Stimulated activated CD4-positive, alpha-beta T cell treated with anti-CD3 and anti-CD28 coated beads, Interleukin-1b, Interleukin-23, amount 100 ng/mL, for 1 hour (primary cell): ENCODE measurements at places on chromosomes 2 and 18.

DNA sequence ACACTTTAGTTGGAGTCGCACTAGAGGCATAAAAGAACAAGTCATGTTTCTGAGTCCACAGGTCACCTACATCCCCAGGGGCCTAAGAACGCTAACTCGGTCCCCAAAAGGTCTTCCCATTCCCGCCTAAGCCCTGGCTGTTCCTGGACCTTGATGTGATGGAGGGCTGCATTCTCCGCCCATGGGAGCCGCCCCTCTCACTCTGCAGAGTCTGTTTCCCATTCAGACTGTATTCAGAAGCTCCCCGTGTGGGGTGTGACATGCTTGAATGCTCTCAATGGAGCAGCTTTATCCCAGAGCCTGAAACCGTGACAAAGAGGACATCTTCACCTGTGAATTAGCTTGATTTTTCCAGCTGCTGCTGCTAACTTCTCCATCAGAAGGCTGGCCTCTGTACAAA is 319.0 kb upstream of the KLHL29 start:
- DNase-seq, result no peak

DNA sequence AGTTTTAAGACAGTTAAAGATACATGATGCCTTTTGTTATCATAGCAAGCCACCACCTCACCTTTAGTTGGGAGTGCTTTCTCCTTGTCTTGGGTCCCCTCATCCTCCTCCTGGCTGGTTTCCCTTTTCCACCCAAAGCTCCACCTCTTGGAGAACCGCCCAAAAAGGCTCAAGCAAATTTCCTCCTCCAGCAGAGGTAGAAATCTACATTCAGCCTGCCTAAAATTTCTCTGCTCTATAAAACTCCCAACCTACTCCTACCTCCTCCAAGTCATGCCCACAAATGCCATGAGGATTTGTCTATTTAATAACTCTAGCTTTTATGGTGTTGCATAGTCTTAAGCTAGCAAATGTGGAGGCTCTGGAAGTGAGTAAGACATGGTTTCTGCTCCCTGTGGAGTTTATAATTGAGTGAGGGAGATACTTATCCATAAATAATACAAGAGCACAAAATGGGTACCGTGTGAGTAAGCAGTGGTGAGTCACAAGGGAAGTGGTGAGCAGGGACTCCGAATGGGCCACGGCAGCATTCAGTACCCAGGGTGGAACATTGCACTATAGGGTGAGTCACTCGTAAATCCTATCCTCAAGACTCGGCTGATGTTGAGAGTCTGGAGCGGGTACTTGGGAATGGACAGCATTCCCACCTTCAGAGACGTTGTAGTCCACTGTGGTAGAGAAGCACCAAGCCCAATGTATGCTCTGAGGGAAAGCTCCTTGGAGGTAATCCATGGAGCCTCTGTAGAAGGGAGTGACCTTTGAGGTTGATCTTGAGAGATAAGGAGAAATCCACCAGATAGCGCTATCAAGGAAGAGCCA is 146.3 kb downstream of the RTN4 start:
- DNase-seq, result peak; percentile 16

DNA sequence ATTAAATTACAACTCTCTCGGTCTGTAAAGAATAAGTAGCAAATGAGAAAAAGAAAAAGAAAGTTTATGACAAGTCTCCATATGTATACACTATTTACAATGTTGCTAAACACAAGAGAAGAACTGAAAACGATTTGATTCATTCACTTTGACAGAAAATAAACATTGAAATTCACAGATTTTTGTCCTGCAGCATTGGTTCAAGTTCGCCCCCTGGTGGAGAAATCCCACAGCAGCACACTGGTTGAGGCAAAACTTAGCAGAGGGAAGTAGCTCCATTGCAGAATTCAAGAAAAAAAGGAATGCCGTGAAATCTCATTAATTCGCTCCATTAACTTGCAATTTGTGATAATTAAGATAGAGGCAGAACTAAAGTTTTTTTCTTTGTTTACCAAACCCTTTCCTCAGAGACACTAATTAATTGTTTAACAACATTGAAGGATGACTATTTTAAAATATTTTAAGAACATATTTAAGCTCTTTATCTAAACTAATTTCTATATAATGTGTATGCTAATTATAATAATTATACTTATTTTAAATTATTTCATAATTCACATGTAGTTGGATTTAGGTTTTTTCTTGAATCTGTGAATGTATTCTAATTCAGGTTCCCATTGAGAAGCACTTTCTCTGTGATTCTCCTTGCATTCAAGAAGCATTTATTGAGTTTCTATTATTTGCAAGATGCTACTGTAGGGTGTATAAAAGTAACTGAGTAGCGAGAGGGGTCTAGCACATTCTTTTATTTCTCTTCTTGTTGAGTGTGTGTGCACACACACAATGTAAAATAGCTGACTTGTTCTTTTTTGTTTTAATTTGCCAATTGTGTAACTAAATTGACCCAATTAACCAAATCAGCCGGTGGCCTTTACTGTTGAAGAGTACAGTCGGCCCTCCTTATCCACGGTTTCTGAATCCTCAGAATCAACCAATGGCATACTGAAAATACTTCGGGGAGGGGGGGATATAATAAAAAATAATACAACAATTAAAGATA is 74.1 kb downstream of the COL4A3 start:
- DNase-seq, result peak; percentile 41

DNA sequence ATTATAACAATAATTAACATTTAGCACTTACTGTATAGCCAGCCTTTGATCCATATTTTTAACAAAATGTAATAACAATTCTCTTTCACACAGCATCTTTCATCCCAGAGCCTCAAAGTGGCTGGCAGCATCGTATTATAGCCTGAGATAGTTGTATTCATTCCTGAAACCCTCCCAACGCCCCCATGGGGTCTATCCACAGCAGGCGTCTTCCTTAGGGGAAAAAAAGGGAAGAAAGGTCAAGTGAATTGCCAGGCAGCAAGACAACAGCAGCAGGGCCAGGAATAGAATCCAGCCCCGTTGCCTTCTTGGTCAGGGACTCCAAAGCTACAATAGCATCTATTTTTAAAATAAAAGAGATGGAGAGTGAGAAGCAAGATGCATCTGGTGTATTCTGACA is 424.4 kb upstream of the ID2 start:
- DNase-seq, result no peak

- no peak for DNase-seq
These were observed 49.5 kb downstream of the CCDC148 start for GRCh38 chr2:158407031-158407430.

DNA sequence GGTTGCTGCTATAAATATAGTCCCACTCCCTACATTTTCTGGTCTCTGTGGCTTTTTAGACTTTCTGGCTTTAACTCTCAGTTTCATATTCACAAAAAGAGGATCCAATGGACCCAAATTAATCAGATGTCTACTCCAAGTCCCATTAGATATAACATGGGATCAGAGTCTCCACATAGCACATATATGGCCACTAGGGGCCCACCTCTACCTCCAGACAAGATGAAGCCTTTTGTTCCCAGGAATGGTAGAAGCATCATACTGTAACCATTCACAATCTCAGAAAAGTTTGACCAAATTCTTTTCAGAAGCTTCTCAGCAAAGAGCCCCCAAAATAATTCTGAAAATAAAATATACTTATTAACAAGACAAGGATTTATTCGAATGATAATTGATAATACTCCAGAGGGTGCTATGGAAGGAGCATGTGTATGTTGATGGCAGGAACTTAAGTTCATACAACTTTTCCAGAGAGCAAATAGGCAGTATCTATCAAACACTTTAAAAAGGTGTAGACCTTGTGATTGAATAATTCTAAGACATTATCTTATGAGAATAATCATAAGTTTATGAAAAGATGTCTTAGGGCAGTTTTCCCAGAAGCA is 382.3 kb upstream of the CRIM1 start:
- DNase-seq, result no peak

GRCh38 chr2:237143118-237143517 is 57.4 kb downstream of the COPS8 start:
- no peak for DNase-seq

GRCh38 chr2:146241023-146241422 is 1603.8 kb upstream of the ACVR2A start:
- DNase-seq, result no peak

DNA sequence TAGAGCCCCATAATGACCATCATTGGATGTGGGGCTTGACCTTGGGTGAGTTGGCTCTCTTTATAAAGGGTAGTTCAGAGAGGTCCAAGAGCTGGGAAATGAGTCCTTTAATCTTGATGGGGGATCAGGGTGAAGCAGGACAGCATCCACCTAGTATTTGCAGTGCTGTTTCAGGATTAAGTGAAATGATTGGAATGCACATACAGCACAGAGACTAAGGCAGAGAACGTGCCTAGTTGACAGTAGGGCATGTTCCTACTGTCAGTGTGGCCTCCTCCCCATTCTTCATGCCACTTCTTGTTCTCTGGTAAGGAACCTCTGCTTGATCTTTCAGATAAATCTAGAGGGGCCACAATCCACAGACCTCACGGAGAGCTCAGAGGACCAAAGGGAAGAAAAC is 78.9 kb downstream of the TRIM43 start:
- no peak for DNase-seq

DNA sequence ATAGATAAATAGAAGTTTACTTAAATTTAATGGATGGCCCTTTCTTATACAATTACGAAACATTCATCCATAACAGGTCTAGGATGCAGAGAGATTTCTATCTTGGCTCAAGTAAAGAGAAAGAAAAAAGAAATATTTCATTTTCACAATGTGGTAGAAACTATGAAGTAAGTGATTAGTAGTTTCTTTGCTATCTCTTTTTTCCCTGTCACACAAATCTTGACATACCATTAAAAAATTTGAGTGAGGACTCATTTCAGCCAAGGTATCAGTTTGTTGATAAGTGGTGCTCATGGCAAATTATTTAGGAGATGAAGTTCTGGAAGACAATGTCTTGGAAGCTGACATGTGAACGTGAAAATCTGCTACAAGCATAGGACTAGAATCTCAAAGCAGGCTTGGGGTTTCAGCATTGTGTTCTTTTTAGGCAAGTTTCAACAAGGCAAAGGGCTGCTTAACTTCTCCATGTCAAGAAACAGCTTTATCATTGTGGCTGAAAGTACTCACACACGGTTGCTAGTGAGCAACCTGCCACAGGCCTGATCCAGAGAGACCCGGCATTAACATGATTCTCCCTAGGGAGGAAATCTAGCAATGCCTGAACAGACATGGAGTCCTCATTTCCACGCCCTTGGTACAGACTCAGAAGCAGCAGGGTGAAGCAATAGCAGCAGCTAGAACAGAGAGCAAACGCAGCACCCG is 414.6 kb downstream of the DLGAP1 start:
- DNase-seq, result no peak

DNA sequence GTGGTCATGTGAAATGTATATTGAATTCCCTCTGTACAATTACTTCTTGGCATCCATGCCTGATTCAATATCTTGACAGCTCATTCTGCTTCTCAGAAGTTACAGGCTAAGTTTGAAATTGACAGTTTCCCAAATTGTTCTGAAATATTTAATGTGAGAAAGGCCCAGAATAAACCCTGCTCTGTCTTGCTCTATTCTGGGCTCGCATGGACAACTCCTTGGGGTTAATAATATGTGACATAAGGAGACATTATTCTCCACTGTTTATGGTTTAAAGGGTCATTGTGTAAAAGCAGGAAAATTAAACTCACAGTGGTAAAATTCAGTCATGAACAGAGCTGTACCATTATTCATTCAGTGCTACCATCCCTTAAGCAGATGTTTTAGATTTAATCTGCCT is 160.7 kb upstream of the CNTNAP5 start:
- no peak for DNase-seq

DNA sequence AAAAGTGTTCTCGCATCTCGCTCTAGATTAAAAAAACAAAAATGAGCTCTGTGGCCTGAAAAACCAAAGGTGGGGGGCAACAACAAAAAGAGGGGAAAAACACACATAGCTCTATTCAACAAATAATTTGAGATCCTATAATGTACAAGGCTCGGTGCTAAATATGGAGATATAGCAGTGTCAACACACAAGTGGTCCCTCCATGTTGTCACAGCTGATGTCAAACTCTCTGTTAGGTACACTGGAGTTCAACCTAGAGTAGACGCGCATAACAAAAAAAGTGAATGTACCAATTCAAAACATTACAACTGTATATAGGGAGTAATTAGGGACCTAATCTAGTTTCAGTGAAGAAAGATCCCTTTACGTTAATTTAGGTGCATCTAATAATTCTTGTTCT is 5.9 kb downstream of the NCL start:
- no peak for DNase-seq

DNA sequence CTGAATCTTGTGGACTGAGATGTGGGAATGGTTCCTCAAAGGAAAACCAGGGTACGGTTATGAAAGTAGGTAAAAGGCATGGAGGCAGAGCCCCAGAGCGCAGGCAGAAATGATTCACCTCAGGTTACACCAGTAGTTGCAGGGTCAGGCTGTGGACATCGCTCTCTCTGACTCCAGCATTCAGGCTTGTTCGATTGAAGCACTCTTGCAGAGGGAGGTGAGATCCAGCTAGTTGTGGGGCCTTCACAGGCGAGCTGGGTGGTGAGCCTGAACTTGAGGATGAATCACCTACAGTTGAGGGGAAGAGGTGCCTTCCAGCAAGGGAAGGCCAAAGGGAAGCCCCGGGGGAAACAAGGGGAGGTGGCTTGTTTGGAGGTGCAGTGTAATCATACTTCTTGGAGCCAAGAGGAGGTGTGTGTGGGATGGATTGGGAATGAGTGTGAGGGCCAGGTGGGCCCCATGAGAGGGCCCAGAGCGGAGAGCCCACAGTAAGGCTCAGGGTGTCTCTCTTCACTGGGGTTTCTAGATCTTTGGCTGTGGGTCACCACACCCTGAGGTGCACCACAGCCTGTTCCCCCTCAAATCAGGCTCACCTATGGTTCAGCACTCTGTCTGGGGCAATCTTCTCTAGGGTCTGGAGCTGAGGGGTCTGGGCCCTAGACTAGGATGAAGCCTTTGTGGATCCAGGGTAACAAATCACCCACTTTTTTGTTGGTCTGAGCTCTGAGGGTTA is 48.5 kb upstream of the MCFD2 start:
- DNase-seq, result no peak

GRCh38 chr2:121263996-121264715 is 20.8 kb downstream of the TFCP2L1 start:
- no peak for DNase-seq

DNA sequence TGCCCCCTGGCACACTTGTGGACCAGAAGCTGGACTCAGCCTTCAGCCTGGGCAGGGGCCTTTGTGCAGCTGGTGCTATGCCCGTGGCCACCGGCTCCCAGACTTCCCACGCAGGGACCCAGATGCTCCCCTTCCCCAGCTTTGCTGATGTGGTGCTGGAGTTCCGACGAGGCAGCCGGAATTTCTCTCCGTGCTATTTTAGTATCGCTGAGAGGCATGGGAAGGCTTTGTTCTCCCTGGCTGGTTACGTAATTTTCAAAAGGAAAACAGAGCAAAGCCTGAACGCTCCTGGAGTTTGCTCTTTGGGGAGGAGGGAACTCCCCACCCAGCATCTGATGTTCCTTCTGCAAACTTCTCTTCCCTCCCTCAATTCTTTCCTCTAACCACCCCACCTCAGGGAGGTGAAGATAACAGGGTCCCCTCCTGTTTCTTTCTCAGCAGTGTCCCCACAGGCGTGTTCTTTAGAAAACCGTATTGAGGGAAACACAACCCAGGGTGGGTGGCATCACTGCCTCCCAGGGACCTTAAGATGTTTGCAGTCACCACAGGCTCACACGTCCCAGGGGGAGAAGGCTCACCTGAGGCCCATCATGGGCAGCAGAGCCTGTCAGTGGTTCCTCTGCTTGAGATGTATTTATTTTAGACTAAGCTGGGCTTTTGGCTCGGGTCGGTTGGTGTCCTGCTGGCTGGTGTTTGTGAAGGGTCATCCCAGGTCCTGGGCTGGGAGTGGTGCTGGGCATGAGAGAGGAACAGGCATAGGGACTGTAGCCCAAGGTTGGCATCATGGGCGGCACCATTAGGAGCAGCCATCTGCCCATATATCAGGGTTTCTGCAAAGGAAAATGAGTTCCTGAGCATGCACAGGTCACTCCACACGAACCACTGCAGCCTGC is 95.0 kb downstream of the MAPK4 start:
- no peak for DNase-seq
